ENCODE measurements at places on chromosomes 13 and 19.

- no peak for DNase-seq
Observed at GRCh38 chr13:77477299-77477848, 58.1 kb upstream of the SCEL start.

DNA sequence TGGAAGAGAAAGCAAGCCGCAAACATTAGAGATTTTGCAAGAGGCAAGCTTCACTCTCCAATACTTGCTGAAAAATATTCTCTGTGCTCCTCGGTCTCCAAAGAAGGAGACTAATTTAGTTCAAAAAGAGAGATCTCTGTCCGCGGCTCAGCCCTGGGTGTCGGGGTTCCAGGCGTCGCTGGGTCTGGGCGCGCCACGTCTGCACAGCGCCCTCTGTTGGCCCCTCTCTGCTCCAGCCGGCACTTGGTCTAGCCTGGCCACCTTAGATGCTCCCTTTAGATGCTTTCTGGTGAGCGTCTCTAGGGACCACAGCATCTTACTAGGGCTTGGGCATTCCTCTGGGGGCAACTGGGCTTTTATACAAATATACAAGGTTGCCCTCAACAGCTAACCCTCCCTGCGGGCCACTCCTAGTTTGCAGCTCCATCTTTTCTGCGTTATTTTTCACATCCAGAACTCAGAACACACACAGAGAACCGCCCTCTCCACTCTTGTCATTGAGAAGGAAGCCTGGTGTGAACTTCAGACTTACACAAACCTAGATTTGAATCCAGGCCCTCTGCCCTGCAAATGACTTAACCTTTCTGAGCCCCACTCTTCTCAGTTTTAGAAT lies 78.3 kb downstream of the CYSLTR2 start:
- peak; percentile 48 for DNase-seq

DNA sequence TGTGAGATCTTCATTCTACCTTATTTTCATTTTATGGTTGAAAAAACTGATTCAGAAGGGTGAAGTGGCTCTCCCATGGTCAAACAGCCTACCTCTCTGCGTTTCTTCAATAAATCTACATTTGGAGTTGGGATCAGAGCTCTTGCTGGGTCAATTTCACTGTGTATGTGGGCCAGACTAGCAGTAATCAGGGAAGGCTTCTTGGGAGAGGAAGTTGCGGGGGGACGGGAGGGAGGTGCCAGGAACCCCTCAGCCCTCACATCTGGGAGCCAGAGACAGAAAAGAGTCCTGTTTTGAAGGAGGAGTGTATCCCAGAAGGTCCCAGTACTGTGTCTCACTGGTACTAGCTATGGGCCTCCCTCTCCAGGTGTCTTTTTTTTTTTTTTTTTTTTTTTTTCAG lies 934 bp downstream of the KXD1 start:
- no peak for DNase-seq

- no peak for DNase-seq
Observed at GRCh38 chr13:23656637-23657371, 86.6 kb downstream of the TNFRSF19 start.

GRCh38 chr13:79282976-79283375 lies 123.1 kb downstream of the RBM26 start:
- no peak for DNase-seq

GRCh38 chr13:44118881-44119280 lies 239.2 kb downstream of the LACC1 start:
- DNase-seq, result no peak

DNA sequence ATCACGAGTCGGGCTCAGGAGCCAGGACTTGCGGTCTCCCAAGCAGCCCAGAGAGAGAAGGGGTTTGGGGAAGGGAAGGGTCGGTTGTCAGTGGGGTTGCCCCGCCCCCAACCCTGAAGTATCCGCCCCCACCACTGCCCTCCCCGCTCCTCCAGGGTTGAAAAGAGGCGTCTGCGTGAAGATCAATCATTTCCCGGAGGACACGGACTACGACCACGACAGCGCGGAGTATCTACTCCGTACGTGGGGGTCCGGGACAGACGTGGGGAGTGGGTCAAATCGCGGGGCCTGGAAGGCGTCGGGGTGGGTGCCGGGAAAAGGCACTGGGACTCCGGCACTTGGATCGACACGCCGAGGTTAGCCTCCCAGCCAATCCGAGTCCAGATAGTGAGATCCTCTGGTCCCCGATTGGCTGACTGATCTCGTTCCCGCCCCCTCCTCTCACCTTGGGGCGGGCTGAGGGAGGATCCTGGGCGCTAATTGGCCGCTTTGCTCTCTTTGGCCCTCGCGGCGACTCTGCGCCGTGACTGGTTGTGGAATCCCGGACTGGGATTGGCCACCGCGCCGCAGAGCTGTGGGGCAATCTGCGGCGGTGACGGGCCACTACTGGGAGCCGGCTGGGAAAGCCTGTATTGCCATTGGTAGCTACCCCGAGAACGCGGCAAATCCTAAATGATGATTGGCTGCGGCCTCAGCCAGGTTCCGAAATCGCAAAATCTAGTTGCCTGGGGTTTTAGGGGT lies 13.3 kb upstream of the CACNG6 start:
- DNase-seq, result peak; percentile 40

DNA sequence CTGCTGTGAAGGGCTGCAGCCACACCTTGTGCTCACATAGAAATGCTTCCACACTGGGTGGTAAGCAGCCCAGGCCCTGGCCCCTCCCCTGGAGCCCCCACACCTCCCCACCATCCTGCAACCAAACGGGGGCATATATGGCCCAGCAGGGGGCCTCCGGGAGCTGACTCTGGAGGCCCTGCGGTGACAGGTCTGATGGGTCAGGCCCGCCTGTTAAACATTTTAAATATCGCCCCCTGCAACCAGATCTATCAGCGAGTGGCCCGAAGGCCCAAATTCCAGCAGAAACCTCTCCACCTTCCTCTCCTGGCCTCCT lies 48.0 kb upstream of the KATNAL1 start:
- DNase-seq, result no peak

DNA sequence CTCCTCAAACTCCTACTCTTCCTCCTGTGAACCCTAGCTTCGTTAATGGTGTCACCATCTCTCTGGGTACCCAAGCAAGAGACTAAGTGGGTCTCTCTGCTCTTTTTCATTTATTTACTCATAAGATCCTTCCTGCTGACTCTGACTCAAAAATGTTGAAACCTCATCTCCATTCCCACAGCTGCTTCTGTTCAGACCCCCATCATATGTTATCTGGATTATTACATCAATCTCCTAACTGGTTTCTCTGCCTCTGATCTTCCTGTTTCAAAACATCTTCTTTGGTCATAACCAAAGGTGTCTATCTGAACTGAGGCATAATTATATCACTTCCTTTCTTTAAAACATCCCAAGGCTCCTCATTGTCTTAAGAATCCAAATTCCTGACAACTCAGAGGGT lies 2.0 kb upstream of the MEDAG start:
- DNase-seq, result no peak

GRCh38 chr13:32031815-32032370 lies 319 bp downstream of the FRY start:
- DNase-seq, result no peak

All from T47D (cell line).